ENCODE measurements at places on chromosomes 7 and 10.

GRCh38 chr10:102024799-102025198, 31.2 kb downstream of the ARMH3 start:
- DNase-seq = no peak

- no peak for DNase-seq
Measured at GRCh38 chr7:81648716-81649115, 121.1 kb downstream of the HGF start.

DNA sequence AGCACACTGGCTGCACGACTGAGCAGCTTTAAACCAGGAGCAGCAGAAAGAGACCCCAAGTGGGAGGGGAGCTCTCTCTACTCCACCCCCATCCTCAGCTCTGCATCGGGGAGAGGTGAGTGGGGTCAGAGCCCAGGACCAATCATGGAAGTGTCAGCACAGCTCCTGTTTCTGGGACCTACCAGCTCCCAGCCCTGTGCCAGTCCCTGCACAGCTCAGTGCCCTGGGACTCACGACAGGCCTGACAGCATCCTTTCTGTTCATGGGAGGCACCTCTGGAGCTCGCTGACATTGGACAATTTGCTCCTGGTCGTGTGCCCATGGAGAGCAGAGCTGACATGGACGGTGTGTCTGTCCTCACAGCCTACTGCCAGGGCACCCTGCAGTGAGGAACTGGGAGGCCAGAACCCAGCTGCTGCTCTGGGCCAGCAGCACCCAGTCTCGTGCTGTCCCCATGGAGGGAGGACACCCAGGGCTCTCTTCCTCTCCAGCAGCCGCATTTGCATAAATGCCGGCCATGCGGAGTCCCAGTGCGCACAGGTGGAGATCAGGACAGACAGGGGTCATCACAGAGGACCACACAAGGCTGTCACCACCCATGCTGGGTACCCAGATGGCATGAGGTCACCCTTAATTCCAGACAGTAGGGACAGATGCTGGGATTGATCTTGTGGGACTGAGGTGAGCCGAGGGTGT, 45.9 kb upstream of the MSMB start:
- DNase-seq = no peak

GRCh38 chr10:58642283-58642682, 129.6 kb downstream of the BICC1 start:
- DNase-seq = no peak

GRCh38 chr10:24526085-24526649, 197.5 kb downstream of the ARHGAP21 start:
- no peak for DNase-seq

GRCh38 chr7:47347346-47347745, 234.6 kb downstream of the TNS3 start:
- no peak for DNase-seq

DNA sequence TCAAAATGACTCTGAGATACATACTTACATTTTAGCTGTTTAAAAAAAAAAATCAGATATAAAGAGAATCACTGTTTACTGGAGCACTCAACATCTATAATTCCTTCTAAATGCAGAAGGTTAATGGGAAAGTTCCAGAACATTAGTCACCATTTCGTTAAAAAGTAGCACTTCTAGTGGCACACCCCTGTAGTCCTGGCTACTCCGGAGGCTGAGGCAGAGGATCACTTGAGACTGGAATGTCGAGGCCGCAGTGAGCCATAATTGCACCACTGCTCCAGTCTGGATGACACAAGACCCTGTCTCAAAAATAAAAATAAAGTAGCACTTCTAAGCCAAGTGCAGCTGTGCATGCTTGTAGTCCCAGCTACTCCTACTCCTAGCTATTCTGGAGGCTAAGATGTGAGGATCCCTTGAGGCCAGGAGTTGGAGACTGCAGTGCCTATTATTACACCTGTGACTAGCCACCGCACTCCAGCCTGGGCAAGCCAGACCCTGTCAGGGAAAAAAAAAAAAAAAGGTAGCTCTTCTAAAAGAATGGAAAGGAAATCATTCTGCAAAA, 2.2 kb downstream of the FGFBP3 start:
- no peak for DNase-seq

GRCh38 chr7:17009007-17009719, 127.4 kb upstream of the AGR3 start:
- no peak for DNase-seq

- no peak for DNase-seq
Measured at GRCh38 chr10:27448921-27449320, 55.2 kb upstream of the RAB18 start.

- DNase-seq = no peak
Measured at GRCh38 chr10:102868911-102869257, 386 bp upstream of the AS3MT start.

DNA sequence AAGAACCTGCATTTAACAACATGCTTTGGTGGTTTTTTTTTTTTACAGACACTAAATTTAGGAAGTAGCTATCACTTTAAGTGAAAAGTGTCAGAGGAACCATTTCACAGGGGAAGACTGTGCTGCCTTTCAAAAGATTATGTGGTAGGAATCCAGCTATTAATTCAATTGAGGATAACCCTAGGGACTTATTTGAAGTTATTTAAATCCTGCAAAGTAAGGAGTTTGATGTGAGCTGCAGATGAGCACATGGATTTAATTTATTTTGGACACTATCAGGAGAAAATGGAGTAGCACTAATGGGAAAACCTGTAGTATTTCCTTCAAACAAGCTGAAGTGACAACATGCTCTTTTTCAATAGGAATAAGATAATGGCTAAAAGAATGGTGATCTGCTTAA, 419.8 kb downstream of the ANKRD7 start:
- no peak for DNase-seq

DNA sequence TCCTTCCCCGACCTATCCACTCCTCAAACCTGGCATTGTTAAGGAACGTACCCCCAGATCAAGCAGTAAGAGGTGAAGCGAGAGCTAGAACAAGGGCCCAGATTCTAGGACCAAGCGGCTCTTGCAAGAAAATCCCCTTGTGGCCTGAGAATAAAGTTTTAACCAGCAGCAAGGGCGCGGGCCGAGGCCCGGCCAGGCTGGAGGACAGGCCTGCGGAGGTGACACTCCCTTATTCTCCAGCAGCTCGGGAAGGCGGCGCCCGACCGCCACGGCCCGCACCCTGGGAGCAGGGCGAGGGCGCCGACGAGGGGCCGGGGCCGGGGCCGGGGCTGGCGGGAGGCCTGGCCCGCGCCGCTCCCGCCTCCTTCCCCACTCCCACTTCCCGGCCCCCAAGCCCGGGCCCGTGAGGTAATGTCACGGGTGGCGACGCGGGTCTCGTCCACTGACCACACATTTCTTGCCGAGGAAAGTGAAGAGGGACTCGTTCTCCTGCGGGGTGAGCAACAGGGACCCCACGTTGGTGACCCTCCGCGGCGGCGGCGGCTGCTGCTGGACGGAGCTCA, 551 bp downstream of the WASL start:
- peak; percentile 44 for DNase-seq

DNA sequence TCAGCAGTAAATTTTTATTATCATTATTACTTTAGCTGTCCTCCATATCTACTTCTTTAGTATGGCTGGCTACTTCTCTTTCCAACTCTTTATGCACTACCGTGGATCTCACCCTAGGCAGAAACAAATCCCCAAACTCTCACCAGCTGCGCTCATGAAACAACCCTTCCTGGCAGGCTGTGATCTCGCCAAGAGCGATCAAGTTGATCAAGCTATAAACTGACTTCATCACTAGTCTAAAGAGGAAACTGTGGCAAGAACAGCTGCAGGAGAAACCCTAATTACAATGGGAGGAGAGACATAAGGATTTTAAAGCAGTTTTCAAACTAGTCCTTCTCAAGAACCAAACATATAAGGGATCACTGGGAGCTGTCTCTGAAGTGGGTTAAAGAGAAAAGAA, 160.5 kb upstream of the PRSS58 start:
- DNase-seq = no peak

DNA sequence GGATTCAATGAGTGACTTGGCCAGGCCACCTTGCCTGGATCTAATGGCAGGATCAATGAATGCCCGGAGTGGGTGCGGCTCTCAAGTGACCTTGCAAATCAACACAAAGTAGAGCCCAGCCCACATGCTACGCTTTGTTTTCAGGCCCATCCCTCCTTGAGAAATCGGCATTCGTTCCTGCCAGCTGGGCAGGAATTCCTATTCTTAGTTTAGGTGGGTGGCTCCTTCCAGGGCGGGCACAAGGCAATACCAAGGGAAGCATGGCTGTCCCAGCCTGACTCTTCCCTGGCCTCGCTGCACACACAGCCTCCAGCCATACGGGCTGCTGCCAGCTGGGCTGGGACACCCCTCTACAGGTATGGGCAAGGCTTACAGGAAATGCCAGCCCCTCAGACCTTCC, 119.3 kb downstream of the SH3PXD2A start:
- DNase-seq = no peak

DNA sequence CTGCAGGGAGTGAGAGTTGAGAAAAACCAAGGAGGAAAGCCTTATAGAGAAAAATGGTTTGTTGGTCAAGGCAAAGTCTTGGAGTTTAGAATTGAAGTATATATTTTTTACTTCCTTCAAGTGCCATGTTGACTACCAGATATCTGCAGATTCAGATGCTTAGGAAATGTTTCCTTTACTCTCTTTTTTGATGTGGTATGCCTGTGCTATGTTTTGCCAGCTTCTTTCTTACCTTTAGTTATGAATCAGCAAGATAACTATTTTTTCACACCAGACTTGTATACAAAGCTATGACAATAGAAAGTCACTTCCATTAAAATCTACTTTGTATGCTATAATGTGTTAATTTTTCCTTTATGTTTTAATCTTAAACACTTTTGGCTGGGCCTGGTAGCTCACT, 3.6 kb downstream of the R3HCC1L start:
- no peak for DNase-seq

- DNase-seq = no peak
Measured at GRCh38 chr7:117667456-117667855, 187.6 kb downstream of the CFTR start.

GRCh38 chr7:134905375-134905774, 80.9 kb upstream of the AGBL3 start:
- no peak for DNase-seq

GRCh38 chr7:135901585-135902540, 75.3 kb downstream of the MTPN start:
- no peak for DNase-seq

DNA sequence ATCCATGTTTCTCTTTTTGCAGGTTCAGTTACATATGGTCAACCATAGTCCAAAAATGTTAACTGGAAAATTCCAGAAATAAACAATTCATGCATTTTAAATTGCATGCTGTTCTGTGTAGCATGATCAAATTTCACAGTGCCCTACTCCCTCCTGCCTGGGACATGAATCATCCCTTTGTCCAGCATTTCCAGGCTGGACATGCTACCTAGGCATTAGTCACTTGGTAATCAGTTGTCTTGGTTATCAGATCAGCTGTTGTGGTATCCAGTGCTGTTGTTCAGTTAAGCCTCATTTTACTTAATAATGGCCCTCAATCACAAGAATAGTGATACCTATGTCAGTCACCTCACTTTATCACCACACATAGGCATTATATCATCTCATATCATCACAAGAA, 7.3 kb upstream of the PNLIP start:
- no peak for DNase-seq

- DNase-seq = no peak
Measured at GRCh38 chr7:114048386-114049235, 129.8 kb upstream of the PPP1R3A start.

DNA sequence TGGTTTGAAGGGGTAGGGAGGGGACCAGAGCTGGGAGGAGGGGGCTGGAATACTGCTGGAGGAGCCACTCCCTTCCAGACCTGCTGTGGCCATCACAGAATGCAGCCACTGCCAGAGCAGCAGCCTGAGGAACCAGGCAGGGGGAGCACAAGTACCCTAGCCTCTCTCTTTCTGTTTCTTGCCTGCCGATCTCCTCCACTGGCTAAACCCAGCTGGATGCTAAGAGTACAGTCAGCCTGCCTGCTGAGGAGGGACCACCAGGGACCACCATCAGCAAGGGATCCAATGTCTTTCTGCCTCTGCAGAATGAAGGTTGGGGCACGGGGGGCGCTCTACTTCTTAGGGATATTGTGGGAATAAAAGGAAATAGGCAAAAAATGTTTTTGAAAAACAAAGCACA, 4.7 kb downstream of the BLVRA start:
- no peak for DNase-seq

DNA sequence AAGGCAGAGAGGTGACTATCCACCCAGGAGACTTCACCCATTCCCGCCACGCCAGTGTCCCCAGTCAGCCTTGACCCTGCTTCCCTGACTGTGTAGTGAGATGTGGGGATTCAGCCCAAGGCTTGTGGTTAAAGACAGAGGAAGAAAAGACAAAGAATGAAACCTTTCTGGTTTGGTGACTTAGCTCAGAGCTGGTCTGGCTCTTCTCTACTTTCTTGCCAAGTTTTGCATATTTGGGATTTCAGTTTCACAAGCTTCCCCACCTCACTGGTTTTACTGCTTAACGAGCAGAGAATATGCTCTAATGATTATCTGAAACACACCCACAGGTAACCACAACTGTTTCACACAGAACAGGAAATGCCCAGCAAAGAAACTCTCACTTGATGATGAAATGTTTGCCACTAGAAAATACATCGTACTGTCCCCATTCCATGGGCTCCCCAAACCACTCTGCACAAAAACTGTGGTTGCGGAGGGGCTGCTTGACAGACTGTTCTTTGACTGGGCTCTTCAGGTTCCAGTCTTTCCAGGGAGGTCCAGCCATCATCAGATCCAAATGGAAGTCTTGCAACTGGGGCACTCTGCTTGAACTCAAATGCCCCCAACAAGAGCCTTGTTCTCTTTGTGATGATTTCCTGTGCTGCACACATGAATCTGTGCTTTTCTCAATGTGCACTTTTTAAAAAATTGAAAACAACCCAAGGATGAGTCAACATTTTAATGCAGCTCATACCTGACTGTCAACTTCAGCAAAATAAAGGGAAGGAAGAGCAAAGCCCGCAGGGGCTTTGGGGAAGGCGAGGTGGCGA, 95.5 kb downstream of the CTBP2 start:
- no peak for DNase-seq

- no peak for DNase-seq
Measured at GRCh38 chr7:7239346-7239745, 57.0 kb downstream of the C1GALT1 start.

DNA sequence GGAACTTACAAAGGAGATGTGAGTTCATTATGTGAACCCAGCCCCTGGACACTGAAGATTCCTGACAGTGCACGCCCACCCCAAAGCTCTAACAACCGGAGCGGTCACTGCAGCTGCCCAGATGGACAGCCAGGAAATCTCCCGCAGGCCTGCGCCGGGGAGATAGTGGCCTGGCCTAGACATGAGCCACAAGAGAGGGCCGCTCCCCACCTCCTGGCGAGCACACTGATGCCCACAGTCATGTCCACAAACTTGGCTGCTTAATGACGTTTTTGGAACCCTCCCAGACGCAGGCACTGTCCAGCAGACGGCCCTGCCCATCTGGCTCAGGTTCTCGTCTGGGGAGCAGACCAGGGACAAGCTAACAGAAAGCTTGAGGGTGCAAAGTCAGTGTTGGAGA, 34.2 kb downstream of the TCERG1L start:
- DNase-seq = no peak

GRCh38 chr10:8584666-8585065, 530.2 kb downstream of the GATA3 start:
- no peak for DNase-seq

DNA sequence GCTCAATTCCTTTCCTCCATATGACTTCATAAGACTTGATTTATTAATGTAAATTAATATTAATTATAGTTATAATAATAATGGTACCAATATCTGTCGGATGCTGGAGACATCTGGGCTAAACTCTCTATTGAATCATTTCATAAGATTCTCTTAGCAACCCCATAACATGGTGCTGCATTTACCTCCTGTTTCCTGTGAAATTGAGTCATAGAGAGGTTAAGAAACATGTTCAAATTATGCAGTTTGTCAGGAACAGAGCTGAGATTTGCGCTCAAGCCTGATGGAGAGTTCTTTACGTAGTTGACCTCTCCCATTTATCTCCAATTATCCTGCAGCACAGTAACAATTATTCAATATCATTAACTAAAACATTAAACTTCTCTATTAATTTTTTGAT, 621.8 kb upstream of the FZD8 start:
- DNase-seq = no peak
